ENCODE measurements at places on chromosomes 6 and 20.

DNA sequence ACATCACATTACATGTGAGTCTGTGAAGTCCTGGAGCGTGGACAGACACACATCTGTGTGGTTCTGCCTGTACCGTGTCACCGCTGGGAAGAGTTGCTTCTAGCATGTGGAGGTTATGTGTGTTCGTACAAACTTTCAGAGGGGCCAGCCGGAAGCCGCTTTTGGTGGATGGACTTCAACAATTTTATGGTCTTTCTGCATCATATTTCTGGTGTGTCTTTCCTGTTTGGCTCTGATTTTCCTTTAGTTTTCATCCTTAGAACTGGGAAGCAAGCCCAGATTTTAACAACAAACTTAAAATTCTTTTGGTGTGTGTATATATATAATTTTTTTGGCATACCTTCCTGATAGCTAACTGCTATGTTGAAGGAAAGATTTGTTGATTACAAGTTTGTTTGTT lies 71.2 kb downstream of the TIAM2 start:
- no peak for DNase-seq

DNA sequence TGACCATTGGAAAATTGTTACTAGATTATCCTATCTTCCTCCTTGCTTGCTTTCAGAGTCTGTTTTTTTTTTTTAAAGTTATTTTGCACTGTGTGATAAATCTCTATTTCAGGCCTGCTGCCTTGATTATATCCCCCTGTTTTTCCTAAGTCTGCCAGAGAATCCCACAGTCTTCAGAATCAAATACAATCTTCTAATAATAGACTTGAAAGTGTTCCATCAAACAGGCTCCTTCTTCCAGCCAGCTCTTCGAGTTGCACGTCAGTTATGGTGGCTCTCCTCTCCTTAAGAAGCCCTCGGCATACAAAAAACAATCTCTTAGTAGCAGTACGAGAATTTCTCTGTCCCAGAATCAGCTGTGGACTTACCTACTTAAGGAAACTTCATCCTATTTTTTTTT lies 92.9 kb upstream of the NOX3 start:
- no peak for DNase-seq

GRCh38 chr20:6863798-6864201 lies 96.3 kb downstream of the BMP2 start:
- no peak for DNase-seq

GRCh38 chr6:45772051-45772450 lies 243.6 kb downstream of the CLIC5 start:
- DNase-seq, result no peak

DNA sequence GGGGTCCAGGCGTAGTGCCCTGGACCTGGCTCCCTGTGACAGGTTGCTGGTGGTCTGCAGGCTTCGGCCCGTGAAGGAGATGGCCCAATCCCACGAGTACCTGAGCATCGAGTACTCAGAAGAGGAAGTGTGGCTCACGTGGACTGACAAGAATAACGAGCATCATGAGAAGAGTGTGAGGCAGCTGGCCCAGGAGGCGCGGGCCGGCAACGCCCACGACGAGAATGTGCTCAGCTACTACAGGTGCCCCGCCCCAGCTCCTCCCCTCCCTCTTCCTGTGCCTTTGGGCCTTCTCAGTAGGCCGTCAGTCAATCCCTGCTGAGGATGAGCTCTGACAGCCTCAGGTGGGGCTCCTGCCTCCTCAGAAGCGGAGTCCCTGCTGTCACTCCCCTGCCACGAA lies 42.6 kb downstream of the UQCC2 start:
- DNase-seq, result no peak

DNA sequence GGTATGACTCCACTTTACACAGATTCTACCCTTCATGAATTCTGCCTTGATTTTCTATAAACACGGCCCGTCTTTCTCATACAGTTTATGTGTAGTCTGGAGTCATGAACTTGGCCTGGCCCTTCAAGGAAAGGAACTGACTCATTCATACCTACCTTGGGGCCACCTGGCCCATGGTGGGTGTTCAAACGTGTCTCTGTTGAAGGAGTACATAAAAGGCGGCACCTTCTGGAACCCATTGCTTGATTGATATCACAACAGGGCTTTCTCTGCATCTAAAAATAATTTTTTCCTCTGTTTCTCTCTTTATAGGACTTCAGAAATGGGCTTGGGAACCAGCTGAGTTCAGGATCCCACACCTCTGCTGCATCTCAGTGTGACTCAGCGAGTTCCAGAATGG lies 363.0 kb upstream of the SOX4 start:
- no peak for DNase-seq

DNA sequence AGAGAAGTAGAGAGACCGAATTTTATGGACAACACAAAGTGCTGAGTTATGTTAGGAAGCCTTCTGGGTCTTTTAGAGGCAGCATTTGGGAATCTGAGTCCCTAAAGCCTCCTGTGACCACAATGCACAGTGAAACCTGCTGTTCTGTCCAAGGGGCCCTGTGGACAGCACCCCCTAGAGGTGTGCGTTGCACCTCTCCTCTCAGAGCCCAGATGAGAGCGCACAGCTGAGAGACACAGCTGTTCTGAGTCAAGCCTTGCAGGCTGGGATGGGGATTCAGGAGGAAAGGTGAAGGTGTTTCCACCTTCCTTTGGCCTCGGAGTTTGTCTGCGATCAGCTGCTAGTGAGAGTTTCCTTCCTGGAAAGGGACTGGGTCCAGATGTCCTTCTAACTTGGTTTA lies 13.0 kb downstream of the PCK1 start:
- no peak for DNase-seq

Measured in stimulated activated CD8-positive, alpha-beta memory T cell treated with anti-CD3 and anti-CD28 coated beads, Interleukin-4, amount 100 ng/mL, for 4 hours (primary cell).